Effector memory CD8-positive, alpha-beta T cell (primary cell): ENCODE measurements at places on chromosomes 4 and X.

DNA sequence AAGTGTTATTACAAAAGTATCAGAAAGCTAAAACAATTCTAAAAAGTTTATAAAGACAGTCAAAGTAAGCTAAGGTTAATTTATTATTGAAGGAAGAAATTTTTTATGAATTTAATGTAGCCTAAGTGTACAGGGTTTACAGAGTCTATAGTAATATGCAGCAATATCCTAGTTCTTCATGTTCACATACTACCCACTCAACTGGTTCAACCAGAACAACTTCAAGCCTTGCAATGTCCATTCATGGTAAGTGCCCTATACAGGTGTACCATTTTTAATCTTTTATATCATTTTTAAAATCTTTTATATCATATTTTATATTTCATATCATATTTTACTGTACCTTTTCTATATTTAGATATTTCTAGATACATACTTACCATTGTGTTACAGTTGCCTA is 34.3 kb downstream of the COL4A5 start:
- no peak overlapping the region for H3K4me3 ChIP-seq
- DNase-seq, result no peak
- H3K36me3 ChIP-seq, result no peaks in the 10 kb centered on the region
- H3K4me1 ChIP-seq, result no peaks in the 10 kb centered on the region
- H3K27me3 ChIP-seq, result no peaks in the 10 kb centered on the region

GRCh38 chr4:18442957-18443356 is 421.4 kb upstream of the LCORL start:
- DNase-seq, result no peak
- no peak overlapping the region for H3K27ac ChIP-seq
- no peak overlapping the region for H3K4me3 ChIP-seq
- H3K4me1 ChIP-seq, result no peaks in the 10 kb centered on the region
- no peaks in the 10 kb centered on the region for H3K36me3 ChIP-seq

DNA sequence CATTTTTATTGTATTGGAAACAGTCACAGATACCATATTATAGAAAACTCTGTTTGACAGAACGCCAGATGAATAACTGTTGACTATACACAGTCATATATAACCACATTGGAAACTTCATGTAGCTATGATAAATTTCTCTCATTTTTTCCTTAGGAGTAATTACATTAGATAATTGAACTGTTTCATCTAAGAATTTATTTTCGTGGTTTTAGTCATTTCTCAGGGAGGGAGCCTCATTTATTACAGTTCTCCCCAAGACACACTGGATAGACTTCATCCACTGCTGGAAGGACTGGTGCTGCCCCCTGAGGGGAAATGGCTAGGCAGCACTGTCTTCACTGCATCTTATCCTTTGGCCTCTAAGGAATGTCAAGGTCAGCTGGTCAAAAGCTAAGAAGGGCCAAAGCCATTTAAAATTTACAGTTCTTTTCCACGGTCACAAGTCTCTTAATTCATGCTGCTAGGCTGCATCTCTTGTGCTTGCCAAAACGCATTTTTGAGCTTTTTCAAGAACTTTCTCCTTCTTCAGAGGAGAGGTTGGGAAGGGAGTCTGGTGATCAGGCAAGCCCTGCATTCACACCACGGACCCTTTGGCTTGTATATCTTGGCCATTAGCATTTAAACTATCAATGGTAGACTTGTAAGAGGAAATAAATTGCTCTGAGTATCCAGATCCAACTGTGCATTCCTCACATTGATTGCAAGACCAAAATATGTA is 145.1 kb downstream of the CBR4 start:
- H3K36me3 ChIP-seq, result no peaks in the 10 kb centered on the region
- no peak overlapping the region for H3K4me3 ChIP-seq
- peaks cover 43% of the 10 kb centered on the region for H3K27me3 ChIP-seq
- H3K27ac ChIP-seq, result no peak overlapping the region
- no peak for DNase-seq

- H3K4me1 ChIP-seq, result no peaks in the 10 kb centered on the region
- H3K27ac ChIP-seq, result no peak overlapping the region
- DNase-seq, result no peak
- H3K4me3 ChIP-seq, result no peak overlapping the region
Measured at GRCh38 chr4:87904639-87905160, 70.8 kb upstream of the SPP1 start.

GRCh38 chrX:66676990-66677389 is 38.1 kb upstream of the EDA2R start:
- no peak for DNase-seq
- no peaks in the 10 kb centered on the region for H3K4me1 ChIP-seq
- H3K27me3 ChIP-seq, result no peaks in the 10 kb centered on the region
- no peak overlapping the region for H3K4me3 ChIP-seq

DNA sequence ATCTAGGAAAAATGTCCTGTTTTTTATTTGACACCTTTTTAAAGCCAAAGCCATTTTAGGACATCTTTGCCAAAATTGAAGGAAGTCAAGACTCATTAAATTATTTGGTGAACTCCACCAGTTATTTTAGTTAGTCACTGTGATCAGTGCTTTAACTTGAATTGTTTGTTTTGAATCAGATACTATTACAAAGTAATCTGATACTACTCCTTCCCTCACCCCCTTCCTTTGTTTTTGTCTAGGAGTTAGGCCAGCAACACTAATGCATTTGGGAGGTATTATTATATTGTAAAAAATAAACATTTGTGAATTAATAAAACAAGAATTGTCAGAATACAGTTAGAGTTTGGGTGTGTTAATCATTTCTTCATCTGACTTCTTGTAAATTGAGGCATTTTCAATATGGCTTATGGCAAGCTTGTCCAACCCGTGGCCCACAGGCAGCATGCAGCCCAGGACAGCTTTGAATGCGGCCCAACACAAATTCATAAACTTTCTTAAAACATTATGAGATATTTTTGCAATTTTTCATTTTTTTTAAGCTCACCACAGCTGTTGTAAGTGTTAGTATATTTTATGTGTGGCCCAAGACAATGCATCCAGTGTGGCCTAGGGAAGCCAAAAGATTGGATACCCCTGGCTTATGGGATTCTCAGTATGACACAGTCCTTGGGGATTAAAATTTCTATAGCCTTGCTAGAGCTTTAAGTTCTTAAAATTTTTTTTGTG is 182.2 kb downstream of the BMPR1B start:
- no peaks in the 10 kb centered on the region for H3K27me3 ChIP-seq
- H3K4me3 ChIP-seq, result no peak overlapping the region
- no peak for DNase-seq
- no peak overlapping the region for H3K27ac ChIP-seq
- H3K36me3 ChIP-seq, result no peaks in the 10 kb centered on the region

- H3K36me3 ChIP-seq, result no peaks in the 10 kb centered on the region
- no peak overlapping the region for H3K4me3 ChIP-seq
- no peaks in the 10 kb centered on the region for H3K4me1 ChIP-seq
- no peaks in the 10 kb centered on the region for H3K27me3 ChIP-seq
Measured at GRCh38 chr4:120277391-120277790, 210.7 kb upstream of the MAD2L1 start.

DNA sequence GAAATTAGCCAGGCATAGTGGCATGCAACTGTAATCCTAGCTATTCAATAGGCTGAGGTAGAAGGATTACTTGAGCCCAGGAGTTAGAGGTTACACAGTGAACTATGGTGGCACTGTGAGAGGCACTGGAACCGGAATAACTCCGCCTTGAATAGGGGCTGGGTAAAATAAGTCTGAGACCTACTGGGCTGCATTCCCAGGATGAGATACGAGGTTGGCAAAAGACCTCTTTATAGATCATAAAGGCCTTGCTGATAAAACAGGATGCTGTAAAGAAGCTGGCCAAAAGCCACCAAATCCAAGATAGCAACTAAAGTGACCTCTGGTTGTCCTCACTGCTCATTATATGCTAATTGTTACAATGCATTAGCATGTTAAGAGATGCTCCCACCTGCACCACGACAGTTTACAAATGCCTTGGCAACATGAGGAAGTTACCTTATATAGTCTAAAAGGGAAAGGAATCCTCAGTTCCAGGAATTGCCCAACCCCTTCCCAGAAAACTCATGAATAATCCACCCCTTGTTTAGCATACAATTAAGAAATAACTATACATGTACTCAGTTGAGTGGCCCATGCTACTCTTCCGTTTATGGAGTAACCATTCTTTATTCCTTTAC is 88.6 kb downstream of the CENPC start:
- no peak for DNase-seq
- no peaks in the 10 kb centered on the region for H3K27me3 ChIP-seq
- H3K4me3 ChIP-seq, result no peak overlapping the region
- peaks cover 18% of the 10 kb centered on the region for H3K36me3 ChIP-seq
- no peak overlapping the region for H3K27ac ChIP-seq

- H3K36me3 ChIP-seq, result peaks cover 5% of the 10 kb centered on the region
- H3K27ac ChIP-seq, result no peak overlapping the region
- no peaks in the 10 kb centered on the region for H3K27me3 ChIP-seq
- H3K4me3 ChIP-seq, result no peak overlapping the region
Measured at GRCh38 chrX:30713061-30713525, 59.9 kb downstream of the GK start.

DNA sequence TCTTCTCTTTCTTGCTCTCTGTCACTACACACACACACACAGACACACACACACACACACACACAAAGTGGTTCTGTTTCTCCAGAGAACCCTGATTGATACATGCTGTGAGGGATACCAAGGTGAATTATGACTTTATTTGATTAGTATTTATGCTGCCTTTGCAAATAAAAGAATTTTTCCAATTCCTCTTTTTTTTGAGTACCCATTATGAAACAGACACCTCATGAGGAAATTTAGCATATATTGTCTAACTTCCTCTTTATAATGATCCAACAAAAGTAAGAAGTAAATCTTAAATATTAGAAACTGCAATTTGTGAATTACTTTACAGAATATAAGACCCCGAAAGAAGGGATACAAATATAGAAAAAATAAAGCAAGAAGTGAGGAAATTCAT is 14.3 kb upstream of the RAB28 start:
- no peak overlapping the region for H3K4me3 ChIP-seq
- no peak overlapping the region for H3K27ac ChIP-seq
- H3K27me3 ChIP-seq, result peaks cover 46% of the 10 kb centered on the region
- H3K4me1 ChIP-seq, result no peaks in the 10 kb centered on the region
